NCI-H510A treated with DMSO at 0.1 percent for 48 hours (cell line): ENCODE measurements at places on chromosomes 12 and 14.

DNA sequence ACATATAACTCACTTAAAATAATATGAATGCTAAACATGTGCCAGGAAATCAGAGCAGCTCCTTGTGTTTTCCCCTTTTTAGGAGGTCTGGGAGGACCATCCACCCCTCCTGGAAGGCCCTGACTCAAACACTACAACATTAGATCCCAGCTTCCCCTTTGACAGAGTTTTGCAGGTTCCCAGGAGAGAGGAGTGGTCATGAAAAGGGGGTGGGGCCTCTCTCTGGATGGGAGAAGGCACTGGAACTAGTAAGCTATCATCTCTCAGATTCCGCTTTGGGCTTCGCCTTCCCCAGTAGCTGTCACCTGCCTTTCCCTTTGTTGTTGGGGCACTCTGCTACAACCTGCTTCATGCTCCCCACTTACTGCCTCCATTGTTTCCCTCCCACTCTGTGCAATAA, 149.2 kb downstream of the ZFP36L1 start:
- no peak for DNase-seq

DNA sequence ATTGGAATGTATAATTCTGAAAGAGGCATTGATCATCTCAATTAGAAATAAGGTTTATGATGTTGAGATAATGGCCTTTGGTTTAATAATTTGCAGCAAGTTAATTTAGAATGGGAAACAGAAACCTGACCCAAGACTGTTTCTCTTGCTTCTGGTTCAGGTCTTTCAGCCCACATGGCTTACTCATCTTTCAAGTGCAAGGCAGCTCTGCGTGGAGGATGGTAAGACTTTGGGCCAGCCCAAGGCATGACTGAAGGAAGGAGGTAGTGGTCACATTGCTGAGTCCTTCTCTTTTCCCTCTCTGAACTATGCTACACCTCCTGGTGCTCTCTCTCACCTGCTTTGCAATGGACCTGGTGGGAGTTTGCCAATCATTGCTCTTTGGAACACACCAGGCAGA, 98.7 kb downstream of the CAND1 start:
- no peak for DNase-seq

DNA sequence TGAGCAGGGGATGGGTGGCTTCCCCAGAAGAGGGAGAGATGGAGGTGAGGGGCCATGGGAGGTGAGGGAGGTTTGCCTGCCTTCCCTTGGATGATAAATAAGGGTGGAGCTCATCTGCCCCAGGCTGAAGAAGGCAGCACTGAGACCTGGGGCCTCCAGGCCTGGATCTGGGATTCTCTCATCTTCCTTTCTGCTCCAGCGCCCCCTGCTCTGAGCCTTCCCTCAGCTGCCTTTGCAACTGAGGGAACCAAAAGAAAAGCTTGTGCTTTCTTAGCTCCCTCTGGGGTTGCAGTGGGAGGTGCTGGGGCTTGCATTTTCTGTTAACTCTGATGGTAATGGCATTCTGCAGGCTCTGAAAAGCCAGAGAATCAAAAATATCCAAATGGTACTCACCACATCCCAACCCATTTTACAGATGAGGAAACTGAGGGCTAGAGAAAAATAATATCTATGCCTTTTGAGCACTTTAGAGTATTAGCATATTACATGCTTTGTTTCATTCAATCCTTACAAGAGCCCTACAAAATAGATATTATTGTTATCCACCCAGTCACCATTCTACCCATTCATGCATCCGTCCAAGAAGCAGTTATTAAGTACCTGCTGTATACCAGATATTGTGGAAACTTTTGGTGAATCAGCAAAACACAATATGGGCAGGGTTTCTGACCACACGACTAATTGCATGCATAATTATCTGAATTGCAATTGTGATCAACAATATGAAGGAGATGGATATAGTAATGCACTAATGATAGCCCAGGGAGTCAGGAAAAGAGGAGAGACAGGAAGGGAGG, 102.2 kb downstream of the WSCD2 start:
- no peak for DNase-seq

DNA sequence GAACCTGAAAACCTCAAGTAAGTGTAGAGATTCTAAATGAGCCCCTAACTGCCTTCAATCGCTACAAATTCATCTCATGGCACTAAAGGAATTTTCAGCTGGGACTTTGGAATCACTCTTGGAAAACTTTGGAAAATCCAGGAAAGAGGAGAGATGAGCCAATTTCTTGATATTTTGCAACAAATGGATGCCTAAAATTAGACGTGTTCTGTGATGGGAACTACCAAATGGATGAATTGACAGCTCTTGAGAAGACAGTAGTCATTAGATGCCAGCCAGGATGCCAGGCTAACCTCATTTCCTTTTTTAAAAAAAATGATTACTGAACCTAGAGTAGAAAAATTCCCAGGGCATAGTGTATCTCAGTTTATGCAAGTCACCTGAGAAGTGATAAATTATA, 78.3 kb downstream of the NPAS3 start:
- no peak for DNase-seq

- no peak for DNase-seq
Observed at GRCh38 chr12:18755341-18755740, 17.4 kb downstream of the CAPZA3 start.

GRCh38 chr12:6074979-6075585, 49.4 kb downstream of the VWF start:
- DNase-seq = no peak

- DNase-seq = no peak
Observed at GRCh38 chr14:53011053-53011462, 60.2 kb upstream of the FERMT2 start.
